ENCODE measurements at places on chromosomes 3 and 15.

DNA sequence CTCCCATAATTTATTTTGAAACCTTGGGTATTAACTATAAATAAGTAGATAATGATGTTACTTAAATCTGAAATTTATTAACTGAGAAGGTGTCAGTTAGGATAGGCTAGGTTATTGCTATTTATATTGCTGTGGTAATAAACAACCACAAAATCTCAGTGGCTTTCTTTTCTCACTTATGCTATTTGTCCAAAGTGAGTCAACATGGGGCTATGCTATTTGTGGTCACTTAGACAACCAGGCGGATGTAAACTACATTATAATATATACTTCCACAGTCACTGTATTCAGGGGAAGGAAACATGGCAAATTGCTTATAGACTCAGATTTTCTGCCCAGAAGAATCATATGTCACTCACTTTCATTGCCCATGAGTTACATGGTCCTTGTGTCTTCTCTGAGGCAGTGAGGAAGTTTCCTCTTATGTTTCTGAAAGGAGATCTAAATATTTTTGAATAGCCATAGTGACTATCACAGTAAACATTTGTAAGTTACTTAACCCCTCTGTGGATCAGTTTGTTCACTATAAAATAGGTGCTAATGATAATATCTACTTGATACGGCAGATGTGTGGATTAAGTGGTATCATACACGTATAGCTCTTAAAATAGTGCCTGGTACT is 19.8 kb downstream of the HMG20A start:
- no peak for DNase-seq

DNA sequence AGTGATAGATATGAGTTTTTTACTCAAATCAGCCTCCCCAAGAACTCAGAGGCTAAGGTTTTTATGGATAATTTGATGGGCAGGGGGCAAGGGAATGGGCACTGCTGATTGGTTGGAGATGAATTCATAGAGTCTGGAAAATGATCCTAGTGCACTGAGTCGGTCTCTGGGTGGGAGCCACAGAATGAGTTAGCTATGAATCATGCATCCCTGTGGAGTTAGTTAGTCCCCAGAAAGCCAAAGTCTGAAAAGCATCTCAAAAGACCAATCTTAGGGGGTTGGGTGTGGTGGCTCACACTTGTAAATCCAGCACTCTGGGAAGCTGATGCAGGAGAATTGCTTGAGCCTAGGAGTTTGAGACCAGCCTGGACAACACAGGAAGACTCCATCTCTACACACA is 516.1 kb downstream of the AGBL1 start:
- no peak for DNase-seq

GRCh38 chr3:15211937-15212336 is 5.9 kb downstream of the CAPN7 start:
- no peak for DNase-seq

DNA sequence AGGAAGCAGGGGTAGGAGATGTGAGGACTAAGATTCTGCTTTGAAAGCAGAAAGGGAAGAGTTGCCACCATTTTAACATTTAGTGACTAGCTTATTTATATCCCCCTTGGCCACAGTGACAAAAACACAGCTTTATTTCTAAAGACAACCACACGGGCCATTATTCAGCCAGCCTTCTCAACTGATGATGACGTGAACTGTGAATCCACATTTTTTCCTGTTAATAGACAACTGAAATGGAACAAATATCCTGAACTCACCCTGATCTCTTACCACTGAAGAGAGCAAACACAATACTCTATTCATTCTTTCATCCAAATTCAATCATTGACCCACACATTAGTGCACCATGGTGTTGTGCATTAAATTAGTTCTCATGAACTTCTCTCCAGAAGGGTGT is 145.1 kb downstream of the TNIK start:
- no peak for DNase-seq

DNA sequence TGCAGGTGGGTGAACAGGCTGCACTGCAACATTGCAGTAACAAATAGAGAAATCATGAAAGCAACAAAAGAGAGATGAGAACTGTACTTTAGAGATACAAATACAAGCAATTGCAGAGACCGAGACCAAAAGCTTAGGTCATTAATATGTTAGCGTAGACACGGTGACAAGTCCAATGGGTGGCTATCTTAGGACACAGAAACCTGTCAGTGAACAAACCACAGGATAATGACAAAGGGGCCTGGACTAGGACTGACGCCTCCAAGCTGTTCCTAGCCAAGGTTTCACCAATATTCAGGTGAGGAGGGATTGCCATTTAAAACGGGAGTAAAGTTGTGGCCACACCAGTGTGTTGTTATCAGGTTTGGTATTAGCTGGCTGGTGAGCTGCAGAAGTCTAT is 41.7 kb upstream of the BLM start:
- DNase-seq, result no peak

GRCh38 chr15:87207990-87208580 is 1048.5 kb downstream of the NTRK3 start:
- DNase-seq, result no peak

DNA sequence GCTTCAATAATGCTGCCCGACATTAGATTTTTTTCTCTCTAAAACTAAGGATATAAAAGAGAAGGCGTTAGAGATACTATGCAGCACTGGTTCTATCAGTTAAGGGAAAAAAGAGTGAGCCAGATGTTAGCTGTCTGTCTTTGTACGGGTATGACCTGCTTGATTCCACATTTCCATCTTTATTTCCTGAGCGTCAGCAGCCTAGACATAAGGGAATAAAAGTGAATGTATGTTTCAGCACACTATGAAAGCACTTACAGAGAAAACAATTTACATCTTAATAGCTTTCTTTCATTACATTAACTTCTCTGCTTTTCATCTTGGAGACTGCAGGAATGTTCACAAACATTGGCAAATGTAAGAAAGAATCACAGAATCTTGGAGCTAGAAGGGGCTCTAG is 319.3 kb downstream of the CTNNB1 start:
- no peak for DNase-seq

- peak; percentile 3 for DNase-seq
Observed at GRCh38 chr3:16448639-16449070, 64.8 kb downstream of the RFTN1 start.

DNA sequence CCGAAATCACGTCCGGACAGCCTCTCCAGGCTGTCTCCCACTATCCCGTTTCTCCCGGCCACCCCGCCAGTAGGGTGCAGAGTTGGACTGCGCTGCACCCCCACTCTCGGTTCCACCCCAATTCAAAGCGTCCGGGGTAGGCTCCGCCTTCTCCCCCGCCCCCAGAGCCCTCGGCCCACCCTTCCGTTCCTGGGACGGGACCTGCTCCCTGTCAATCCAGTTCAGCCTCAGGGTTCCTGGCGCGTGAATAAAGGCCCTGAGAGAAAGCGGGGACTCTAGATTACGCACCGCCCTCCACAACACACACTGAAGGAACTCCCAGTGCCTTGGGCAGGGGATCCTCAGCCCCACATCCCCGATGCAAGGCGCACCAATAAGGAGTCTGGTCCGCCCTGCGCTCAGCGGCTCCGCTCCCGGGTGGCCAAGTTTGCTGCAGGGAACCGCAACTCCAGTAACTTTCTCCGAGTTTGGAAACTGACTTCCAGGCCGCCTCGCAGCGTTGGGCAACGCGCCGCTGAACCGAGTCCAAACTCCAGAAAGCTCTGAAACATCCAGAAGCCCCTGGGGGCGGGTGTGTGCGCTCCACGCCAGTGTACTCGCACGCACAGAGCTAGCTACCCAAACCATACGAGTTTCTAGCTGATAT is 1.9 kb downstream of the ADAMTS9 start:
- no peak for DNase-seq

- no peak for DNase-seq
Observed at GRCh38 chr3:130915567-130916292, 21.8 kb downstream of the ATP2C1 start.

- no peak for DNase-seq
Observed at GRCh38 chr15:80597076-80597475, 98.0 kb upstream of the ABHD17C start.

DNA sequence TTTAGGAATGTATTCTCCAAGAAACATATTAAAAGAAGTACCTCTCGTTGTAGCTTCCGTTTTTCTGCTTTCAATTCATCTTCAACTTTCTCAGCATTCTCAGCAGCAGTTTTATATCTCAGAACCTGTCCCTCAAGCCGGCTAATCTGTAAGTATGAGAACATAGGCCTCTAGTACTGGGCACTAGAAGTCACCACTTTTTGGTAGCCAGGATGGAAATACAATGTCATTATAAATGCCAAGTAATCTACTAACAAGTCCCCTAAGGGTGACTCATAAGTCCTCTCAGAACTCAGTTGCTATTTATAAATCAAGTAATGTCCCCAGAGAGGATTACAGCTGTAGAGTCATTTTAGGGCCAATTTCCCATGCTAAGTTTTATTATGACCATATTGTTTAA is 61.1 kb downstream of the MLH1 start:
- DNase-seq, result no peak

GRCh38 chr3:11498646-11499045 is 145.1 kb downstream of the VGLL4 start:
- no peak for DNase-seq

GRCh38 chr3:169513672-169514071 is 149.8 kb downstream of the MECOM start:
- no peak for DNase-seq

- no peak for DNase-seq
Observed at GRCh38 chr15:100252779-100253417, 88.9 kb downstream of the ADAMTS17 start.

DNA sequence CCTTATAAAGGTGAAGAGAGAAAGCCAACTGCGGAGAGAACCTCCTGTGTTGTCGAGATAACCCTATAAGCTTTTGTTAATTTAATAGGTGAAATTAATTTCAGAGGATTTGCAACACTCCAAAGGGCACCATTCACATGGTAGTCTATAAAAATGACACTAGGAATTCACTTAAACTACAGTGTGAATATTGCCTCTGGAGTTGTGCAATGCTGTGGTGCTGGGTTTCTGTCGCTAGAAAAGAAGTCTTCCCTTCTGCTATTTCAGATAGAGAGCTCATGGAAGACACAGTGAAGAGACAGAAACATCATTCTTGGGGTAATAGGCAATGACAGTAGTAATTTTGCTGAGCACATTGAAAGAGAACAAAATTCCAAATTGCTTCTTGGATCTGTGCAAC is 28.8 kb upstream of the PROK2 start:
- no peak for DNase-seq

DNA sequence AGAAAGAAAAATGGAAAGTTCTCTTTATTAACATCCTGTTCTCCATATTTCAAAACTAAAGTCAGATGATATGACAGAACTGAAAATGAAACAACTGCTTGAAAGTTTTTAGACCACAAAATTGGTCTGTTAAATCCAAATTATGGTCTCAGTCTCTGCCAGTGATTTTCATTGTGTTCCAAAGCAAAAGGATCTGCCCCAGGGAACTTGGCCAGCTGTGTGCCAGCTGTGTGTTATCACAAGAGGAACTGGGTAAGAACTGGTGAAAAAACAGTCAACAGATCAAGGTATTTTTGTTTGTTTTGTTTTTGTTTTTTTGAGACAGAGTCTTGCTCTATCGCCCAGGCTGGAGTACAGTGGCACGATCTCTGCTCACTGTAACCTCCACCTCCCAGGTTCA is 323.3 kb downstream of the CTNNB1 start:
- no peak for DNase-seq

GRCh38 chr3:114499976-114500375 is 206.1 kb downstream of the TIGIT start:
- no peak for DNase-seq

DNA sequence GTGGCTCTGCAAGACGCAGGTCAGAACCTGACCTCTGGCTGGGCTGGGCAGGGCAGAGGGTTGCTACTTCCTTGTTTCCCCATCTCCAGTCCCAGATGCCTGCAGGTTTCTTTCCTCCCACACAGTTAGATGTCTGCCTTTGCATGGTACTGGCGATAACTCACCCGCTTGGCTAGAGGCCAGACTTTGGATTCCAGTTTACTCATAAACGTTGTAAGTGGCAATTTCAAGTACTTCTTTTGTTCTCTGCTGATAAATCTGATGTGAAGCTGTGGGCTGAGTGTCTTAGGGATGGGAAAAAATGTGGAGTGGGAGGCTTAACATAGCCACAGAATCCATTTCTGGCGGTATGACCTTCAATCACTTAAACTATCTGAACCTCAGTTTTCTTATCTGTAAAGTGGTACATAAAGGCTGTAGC is 194.2 kb downstream of the EBLN2 start:
- no peak for DNase-seq

DNA sequence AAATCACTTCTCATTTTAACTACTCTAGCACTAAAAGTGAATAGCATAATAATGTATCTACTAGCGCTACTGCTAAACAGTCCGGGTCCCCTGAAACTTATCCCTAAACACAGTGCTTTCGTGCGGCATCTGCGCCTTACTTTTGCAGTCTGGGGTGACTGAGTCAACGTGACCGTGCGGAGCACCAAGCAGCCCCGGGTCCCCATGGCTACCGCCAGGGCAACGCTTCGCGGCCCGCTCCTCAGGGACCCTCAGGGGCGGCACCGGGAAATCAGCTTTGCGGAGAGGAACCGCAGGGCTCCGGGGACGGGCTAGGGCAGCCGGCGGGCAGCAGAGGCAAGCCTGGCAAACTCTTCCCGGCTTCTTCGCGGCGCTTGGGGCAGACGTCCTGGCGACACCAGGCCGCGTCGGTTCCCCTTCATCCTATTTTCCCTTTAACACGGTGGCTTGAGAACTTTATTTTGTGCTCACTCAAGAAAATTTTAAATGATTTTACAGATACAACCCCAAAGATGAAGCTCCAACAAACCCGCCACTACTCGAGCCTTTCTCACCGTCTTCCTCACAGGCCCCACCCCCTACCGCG is 757 bp upstream of the DIPK2A start:
- peak; percentile 48 for DNase-seq

- no peak for DNase-seq
Observed at GRCh38 chr3:74415731-74416130, 198.7 kb downstream of the CNTN3 start.

- no peak for DNase-seq
Observed at GRCh38 chr3:59542276-59542675, 492.5 kb upstream of the CFAP20DC start.

DNA sequence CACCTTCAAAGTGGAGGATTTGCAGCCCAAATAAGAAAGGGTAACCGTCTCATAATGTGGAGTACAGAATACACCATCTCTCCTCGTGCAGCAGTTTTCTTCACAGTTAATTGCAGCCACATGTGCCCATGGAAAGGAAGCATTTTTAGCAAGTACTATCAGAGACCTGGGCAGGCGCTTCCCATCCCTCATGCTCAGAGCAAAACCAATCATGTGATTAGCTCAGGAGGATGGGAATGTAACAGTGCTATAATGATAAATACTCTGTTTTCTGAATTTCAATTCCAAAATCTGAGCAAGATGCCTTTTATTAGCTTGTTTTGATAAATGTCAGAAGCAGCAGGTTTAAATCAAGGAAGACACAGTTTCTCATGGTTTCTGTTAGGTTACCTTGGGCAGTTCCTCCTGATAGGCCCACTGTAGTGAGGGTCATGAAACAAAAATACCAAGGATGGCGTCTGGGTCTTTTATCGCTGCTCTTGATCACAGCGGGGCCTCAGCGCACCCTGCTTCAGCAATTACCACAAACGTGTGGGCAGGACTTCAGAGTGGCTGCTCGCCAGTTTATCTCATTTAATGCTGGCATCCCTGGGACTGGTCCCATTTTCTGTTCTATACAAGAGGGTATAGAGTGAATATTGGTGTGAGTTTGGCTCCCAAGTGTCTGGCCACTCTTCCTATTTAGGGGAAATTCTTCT is 92.6 kb upstream of the VGLL4 start:
- DNase-seq, result no peak
